ENCODE measurements at places on chromosomes 16 and 17.
A peak's percentile ranks its signal among the peaks of the same experiment; 100 is the strongest.

- no peak for DNase-seq
These were observed 27.3 kb downstream of the ANKFY1 start for GRCh38 chr17:4236456-4236855.

DNA sequence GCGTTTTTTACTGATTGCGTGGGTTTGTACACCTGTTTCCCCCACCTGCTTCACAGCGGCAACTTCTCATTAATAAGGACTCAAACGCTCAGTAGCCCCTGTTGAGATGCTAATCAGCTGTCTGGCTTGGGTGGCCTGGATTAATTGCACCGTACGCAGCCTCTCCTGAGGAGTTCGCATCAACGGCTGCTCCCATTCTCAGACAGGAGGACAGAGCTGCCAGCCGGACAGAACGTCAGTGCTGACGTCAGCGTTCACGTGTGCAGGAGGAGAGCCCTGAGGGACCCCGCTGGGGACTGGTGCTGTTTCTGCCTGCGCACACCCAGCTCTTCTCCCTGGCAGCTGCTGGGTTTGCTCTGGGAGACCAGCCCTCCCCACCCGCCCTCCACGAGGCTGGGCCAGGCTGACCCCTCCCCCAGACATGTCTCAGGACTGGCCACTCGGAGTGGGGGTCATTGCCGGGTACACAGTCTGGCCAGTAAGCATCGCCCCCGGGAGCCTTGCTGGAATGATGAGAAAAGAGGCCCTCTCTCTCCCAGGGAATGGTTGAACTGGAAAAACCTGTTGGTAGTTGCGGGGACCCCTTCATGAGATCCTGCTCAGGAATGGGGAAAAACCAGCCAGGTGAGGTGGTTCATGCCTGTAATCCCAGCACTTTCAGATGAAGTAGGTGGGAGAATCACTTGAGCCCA lies 5.7 kb upstream of the BANP start:
- no peak for DNase-seq

GRCh38 chr17:64041912-64042311 lies 21.5 kb upstream of the ICAM2 start:
- no peak for DNase-seq

DNA sequence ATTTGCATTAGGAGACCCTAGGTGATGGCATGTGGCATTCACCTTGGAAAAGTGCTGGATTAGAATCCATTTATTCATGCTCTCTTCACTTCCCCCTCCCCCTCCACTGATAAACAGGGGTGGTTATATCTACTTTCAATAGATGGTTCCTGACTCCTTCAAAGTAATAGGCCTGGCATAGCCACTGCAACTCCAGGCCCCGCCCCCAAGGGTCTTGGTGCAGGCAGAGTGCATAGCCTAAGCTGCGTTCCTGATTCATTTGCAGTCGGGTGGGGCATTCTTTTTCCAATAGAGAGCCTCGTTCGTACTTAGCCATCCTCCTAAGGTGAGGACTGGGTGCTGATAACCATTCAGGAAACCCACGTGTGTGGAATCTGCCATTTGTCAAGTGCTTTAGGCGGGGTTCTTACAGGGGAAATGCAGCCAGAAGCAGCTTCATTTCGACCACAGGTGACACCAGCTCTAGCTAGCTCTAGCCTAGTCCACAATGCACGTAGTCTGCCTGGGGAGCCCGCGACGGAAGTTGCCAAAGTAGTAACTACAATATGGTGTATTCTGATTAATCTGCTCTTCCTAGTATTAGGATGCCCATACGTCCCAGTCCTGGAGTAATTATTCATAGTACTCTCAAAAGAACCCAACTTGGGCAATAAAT lies 11.1 kb downstream of the UBE2O start:
- DNase-seq = no peak

DNA sequence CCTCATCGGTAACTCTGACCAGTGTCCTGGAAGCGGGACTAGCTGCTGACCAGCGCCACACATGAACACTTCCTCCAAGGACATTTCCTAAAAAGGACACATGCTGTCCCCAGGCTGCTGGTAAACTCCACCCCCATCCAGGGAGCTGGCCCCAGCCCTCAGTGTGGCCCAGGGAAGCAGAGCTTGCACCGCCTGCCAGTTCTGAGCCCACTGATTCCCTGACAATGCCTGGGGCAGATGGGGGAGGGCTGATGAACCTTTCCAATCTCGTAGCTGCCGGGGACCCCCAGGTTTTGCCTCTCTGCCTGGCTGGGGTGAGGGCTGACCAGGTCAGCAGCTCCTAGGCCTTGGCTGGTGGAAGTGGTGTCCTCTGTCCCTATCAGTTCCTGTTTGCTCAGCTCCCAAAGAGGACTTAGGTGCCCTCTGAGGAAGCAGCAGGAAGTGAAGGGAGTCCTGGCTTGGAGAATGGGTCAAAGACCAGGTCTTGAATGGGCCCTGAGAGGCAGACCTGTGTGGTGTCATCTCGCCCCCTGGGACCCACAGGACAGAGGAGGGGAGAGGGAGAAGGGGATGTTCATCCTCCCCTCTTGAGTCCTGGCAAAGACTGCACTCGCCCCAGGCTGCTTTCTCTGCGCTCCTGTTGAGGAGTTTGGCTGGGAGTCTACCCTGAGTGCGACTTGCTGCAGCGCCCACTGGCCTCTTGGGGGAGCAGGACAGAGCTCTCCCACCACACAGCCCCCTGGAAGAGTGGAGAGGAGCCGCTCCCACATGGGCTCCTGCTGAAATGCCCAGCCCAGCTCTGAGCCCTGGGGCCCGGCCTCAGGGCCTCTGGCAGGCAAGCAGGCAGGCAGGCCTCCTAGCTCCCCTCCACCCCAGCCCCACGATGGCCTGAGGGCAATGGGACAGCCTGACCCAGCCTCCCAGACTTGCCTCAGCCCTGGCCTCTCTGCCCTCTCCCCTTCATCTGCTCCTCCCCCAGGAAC lies 16.8 kb downstream of the PDK2 start:
- no peak for DNase-seq

DNA sequence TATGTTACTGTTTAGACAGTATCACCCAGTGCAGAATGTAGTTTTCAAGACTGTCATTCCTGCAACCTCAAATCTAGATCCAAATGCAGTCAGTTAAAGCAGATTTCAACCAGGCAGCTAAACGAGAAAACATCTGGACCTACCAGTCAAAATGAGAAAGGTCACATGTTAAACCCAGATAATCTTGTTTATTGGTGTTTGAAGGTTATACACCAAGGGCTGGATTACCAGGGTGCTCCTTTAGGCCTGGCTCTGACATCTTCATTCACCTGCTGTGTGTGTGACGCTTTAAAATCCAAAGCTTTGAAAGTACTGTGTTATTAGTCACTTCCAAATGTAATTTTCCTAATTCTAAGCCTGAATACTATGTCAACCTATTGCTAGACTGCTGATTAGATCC lies 54.9 kb downstream of the IKZF3 start:
- DNase-seq = no peak

DNA sequence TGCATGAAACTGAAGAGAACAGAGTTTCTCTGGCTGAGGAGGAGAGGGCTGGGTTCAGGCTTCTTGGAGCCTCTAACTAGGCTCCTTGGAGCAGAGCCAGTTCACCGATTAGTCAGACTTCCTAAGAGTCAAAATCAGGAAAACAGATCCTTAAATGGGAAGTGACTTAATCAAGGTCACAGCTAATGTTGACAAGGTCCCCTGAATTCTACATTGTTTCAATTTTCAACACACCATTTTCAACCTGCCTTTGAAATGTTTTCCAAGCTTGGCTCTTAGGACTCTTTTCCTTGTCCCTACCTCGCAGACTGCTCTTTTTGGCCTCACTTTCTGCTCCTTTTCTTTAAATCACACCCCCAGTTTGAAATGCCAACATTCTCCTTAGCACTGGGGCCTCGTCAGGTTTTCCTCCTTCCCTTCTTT lies 16.3 kb downstream of the MYL4 start:
- no peak for DNase-seq

- no peak for DNase-seq
These were observed 32.1 kb downstream of the SPACA3 start for GRCh38 chr17:33023790-33024189.

- DNase-seq = no peak
These were observed 22.0 kb downstream of the BAHCC1 start for GRCh38 chr17:81417049-81417878.

DNA sequence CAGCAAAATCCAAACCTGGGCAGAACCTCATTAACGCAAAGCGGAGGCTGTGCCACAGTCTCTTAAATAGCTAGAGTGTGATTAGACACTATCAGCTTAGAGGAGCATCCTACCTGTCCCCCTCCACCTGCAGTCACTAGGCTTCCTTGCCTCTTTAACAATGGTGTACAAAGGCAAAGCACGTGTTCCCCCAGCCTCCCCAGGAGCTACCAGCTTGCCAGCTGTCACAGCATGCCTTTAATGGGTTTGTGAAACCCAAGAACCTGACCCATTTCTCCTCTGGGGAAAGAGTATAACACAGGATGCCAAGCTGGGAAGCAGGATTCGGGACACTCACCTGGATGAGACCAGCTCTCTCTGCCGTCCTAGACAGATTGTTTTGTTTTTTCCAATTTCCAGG lies 37.2 kb upstream of the TBX2 start:
- DNase-seq = no peak

DNA sequence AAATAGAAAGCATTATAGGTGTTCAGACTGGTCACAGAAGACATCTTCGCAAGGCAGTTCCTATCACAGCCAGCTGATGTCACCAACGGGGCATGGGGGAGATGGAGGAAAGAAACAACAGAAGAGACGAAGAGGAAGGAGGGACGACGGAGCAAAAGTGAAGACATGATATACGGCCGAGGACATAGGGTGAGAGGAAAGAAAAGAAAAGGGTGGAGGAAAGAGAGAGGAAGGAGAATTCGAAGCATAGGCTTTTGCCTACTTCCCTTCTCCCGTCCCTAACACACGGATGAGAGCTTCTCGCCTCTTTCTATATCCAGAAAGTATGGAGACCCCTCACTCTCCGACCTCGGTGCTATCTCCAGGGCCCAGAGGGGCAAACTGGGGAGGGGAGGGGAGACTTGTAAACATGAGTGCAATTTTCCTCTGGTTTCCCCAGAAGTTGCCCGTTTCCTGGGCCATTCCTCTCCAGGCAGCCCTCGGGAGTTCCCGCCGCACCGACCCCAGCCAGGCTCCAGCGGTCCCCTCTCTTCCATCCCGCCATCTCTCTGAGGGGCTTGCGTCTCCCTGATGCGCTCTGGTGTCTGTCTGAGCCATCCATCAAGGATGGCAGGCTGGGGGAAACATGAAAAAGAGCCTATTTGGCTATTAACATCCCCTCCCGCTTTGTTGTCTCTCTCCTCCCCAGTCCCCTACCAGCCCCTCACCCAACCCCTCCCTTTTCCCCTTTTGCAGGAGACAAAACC lies 26.0 kb downstream of the COPZ2 start:
- peak; percentile 15 for DNase-seq

GRCh38 chr16:72532906-72533410 lies 361.0 kb upstream of the PMFBP1 start:
- no peak for DNase-seq

DNA sequence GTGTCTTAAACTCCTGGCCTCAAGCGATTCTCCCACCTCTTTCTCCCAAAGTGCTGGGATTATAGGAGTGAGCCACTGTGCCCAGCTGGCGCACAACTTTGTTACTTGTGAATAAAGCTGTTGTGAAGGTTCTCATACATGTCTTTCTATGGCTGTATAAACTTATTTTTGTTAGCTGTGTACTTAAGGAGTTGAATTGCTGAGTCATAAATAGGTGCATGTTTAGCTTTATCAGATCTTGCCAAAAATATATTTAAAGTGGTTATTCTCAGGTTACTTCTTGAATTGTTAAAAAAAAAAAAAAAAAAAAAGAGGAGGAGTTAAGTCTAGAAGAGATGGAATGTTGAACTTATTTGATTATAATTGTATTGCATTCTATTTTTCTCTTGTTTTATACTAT lies 47.6 kb upstream of the IRX3 start:
- DNase-seq = no peak

Data from T-helper 9 cell (primary cell).